ENCODE measurements at places on chromosomes 6 and 20.

DNA sequence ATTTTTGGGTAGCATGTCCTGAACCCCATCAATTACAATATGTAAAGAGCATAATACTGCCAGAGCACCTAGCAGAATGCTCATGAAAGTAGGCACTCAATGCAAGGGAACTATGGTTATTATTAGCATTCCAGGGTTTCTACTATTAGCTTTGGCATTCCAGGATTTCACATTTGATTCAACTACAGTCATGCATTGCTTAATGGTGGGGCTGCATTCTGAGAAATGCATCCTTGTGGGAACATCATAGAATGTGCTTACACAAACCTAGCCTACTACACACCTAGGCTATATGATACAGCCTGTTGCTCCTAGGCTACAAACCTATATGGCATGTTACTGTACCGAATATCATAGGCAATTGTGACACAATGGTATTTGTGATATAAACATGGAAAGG lies 247.8 kb downstream of the CD83 start:
- no peak for DNase-seq

DNA sequence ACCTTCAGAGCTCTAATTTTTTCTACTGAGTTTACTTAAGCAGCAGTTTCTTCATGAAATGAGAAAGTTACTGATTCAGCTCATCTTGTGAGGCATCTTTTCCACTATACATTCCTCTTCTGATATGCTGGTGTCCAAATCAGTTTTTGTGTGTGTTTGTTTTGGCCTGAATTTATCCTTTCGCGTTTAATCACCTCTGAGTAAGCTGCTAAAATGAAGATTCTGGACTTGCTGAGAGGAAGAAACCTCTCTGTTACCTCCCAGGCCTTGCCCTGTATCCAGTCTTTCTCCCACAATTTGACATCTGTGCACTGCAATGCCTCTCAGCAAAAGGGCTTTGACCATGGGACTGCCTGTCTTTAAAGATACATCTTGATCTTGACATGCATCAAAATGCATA lies 536.2 kb upstream of the NRSN1 start:
- DNase-seq, result no peak

DNA sequence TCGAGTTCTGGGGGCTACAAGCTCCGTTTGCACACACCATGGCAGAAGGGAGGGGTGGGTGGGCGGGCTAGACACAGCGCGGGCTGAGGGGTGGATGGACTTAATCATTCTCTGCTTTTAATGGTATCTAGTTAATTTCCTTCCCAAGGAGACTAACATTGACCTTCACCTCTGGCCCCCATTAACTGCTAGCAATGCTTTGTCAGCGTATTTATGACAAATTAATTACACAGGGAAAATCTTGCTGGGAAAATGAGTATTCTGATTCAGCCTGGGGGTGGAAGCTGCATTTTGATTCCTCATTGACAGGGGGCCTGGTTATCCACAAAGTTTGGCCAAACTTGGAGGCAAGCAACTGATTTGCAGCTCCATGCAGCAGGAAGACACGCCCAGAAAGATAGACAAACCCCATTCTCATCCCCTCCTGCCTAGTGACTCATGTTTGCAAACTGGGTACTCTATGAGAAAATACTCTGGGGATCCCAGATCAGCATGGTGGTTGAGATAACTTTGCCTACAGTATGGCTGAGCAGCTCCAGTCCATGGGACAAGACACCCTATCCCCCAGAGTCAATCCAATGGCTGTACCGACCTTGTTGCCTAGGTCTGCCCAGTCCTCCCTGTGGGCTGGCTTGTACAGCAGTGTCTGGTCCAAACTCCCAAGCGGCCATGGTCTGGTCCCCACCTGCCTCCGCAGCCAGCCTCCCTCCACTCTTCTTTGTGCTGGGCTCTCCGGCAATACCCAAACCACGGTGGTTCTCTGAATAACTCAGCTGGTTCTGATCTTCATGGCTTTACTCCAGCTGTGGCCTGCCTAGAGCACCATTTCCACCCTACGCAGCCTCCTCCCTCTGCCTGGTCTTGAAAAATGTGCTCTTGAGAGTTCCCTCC lies 19.7 kb downstream of the ZBP1 start:
- no peak for DNase-seq

DNA sequence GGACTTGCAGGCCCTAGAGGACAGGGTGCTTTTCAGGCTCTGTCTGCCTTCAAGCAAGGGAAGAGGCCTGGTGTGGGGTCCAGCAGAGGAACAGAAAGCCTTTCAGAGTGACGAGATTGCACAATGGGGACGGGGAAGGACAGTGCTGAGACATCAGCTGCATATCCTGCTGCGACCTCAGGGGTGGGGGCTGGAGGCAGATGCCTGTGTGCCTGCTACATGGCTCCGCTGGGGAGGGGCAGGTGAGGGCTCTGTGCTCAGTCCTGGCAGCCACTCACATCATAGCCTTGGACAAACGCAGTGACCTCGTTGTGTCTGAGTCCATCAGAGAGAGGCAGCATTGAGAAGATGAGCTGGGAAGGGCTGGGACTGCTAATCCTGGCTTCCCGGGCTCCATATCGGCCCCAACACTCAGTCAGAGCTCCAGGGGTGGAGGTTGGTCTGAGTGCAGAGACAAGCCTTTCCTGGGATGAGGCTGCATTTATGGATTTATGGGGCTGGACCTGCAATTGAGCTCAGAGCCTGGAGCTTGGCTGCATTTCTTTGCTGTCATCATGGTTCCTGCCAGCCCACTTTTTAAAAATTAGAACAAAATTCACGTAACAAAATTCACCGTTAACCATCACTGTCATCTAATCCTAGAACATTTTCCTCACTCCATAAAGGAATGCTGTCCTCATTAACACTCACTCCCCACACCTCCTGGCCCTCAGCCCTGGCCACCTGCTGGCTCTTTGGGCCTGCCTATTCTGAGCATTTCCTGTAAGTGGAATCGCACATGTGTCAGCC lies 196.9 kb upstream of the SLC24A3 start:
- peak; percentile 35 for DNase-seq

DNA sequence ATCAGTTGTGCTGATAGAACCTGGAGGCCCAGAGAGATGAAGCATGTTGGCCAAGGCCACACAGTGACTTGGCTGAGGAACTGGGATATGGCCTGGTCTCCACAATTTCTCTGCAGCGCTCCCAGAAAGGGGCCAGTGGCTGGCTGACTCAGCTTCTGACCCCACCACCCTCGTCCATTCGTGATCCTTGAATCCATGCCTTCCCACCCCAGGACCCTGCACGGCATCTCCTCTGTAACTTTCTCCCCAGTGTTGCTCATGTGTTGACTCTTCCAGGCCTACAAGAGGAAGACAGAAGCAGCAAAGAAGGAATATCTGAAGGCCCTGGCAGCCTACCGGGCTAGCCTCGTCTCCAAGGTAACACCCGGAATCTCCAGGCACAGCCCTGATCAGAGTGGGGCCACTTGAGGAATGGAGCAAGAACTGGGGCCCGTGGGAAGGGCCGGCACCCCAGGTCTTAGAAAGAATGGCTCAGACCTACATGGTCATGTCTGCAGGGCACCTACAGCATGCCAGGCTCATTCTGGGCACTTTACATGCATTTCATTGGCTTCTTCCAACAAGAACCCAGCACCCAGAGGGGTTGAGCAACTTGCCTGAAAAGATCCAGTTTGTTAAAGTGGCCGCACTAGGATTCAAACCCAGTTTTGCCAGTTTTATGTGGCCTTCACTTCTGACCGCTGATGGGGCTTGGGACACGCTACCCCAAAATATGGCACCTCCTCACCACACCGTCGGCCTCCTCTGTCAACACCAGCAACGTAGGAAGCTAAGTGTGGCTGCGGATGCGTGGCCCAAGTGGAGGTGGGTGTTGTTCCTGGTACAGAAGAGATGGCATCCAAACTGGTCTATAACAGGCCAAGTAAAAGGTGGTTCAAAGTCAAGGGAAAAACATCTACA lies 122.2 kb downstream of the JPH2 start:
- DNase-seq, result no peak

GRCh38 chr6:157760589-157761330 lies 62.3 kb upstream of the SNX9 start:
- DNase-seq, result peak; percentile 52

DNA sequence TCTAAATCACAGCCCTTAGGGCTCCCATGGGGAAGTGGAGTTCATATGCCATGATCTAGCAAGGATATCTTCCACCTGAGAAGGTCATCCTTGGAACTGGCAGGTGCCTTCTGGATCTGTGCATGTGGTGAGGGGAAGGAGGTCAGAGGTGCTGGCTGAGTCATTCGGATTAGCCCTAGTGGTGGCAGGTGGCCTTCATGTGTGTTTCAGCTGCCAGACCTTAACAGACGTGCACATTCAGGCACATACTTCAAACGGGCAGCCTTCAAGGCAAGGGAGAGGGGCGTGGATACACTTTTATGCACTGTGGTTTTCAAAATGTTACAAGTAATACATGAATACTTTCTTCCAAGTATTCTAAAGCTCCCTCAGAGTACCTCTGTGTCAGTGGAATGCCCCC lies 51.2 kb downstream of the BMP6 start:
- DNase-seq, result no peak

- no peak for DNase-seq
Measured at GRCh38 chr6:117557951-117558350, 44.4 kb downstream of the GOPC start.

- DNase-seq, result no peak
Measured at GRCh38 chr6:108476376-108476775, 84.3 kb upstream of the FOXO3 start.

GRCh38 chr6:130937942-130938604 lies 110.9 kb downstream of the SMLR1 start:
- DNase-seq, result no peak

DNA sequence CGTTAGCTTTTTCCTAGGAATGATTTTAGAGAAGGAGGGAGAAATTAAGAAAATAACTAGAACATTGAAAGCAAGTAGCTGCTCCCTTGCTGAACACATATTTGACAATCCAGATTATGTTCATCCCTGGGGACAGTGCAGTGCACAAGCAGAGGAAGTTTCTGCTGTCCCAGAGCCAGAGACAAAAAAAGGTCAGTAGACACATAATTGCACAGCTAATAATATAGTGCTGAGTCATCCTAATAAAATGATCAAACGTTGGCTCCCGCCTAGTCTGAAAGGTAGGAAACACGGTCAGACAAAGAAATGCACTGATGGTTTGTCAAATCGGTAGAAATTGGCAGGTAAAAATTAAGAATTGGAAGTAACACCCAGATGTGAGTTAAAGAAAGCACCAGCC lies 21.7 kb upstream of the SSTR4 start:
- no peak for DNase-seq

- no peak for DNase-seq
Measured at GRCh38 chr6:107584726-107585125, 94.8 kb downstream of the SOBP start.

DNA sequence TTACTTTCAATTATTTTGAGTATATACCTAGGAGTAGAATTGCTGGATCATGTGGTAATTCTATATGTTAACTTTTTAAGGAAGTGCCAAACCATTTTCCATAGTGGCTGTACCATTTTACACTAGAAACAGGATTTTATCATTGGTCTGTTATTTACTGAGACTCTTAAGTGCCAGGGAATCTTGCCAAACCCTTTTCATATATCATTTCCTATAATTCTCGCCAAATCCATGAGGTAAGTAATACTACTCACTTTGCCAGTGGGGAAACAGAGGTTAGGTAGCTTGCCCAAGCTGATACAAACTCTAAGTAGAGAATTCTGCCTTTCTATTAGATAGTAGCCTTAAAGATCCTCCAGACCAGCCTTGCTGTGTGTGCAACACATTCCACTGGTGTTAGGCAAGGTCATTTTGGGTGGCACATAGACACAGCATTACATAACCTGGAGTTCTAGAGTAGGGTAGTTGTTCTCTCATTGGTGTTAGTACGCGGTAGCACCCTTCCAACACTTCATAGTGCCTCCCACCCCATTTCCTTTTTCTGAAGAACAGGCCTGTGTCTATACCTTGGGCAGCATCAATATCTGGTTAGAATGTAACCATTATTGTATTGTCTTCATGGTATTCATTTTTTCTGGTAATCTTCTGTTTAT lies 65.5 kb downstream of the ARID1B start:
- no peak for DNase-seq

DNA sequence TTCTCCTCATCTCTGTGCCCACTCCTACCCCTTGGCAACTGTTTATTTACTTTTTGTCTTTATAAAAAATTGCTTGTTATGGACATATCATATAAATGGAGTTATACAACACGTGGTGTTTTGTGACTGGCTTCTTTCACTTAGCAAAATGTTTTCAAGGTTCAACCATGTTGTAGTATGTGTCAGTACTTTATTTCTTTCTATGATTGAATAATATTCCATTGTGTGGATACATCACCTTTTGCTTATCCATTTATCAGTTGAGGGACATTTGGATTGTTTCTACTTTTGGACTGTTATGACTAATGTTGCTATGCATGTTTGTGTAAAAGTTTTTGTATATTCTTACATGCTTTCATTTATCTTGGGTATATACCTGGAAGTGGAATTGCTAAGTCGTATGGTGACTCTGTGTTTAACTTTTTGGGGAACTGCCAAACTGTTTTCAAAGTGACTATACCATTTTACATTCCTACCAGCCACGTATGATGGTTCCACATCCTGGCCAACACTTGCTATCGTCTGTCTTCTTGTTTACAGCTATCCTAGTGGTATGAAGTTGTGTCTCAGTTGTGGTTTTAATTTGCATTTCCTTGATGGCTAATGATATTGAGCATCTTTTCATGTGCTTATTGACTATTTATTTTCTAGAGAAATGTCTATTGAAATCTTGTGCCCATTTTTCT lies 84.4 kb downstream of the SLX4IP start:
- no peak for DNase-seq

All from suppressor macrophage (primary cell).